ENCODE measurements at places on chromosomes 5 and 9. TPM values are rescaled to one million over a fixed set of nuclear protein-coding genes. Genes with fewer than 3 reads are reported as not detected.

- no peak overlapping the region for H3K27ac ChIP-seq
- DNase-seq, result no peak
- H3K4me1 ChIP-seq, result no peaks in the 10 kb centered on the region
- no peaks in the 10 kb centered on the region for H3K36me3 ChIP-seq
- H3K4me3 ChIP-seq, result no peak overlapping the region
- H3K27me3 ChIP-seq, result no peaks in the 10 kb centered on the region
Measured at GRCh38 chr5:145903113-145903512, 30.3 kb upstream of the GRXCR2 start.

- DNase-seq, result no peak
- no peaks in the 10 kb centered on the region for H3K27me3 ChIP-seq
- H3K4me3 ChIP-seq, result no peak overlapping the region
- H3K4me1 ChIP-seq, result no peaks in the 10 kb centered on the region
Measured at GRCh38 chr9:69809304-69809863, 11.2 kb upstream of the CFAP95 start.

Gene IL33
- 19.3 TPM for polyA plus RNA-seq

GRCh38 chr9:93669116-93669957 lies 93.0 kb downstream of the PHF2 start:
- no peaks in the 10 kb centered on the region for H3K27me3 ChIP-seq
- H3K4me3 ChIP-seq, result no peak overlapping the region
- no peak overlapping the region for H3K27ac ChIP-seq
- no peaks in the 10 kb centered on the region for H3K4me1 ChIP-seq
- DNase-seq, result peak; percentile 6

Gene TOR2A
- 14.6 TPM for polyA plus RNA-seq

DNA sequence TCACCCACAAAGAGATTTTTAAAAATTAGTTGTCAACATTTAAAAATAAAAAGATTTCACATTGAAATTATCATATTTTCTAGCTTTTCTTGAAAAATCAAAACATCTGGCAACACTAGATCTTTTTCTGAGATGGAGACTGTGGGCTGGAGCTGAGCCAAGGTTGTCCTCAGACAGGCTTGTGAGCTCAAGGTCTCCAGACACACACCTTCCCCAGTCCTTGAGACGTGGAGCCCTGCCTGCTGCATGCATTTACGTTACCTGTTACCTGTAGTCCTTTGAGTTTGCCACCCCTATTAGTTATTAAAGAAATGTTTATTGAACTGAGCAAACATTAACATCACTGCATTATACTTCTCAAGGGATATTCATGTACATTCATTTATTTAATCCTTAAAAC lies 87.5 kb upstream of the TLE1 start:
- no peak for DNase-seq
- no peaks in the 10 kb centered on the region for H3K27me3 ChIP-seq
- H3K36me3 ChIP-seq, result no peaks in the 10 kb centered on the region
- no peak overlapping the region for H3K27ac ChIP-seq
- H3K4me1 ChIP-seq, result no peaks in the 10 kb centered on the region

Gene RXRA
- polyA plus RNA-seq, result 16.1 TPM

Gene CACFD1
- 8.8 TPM for polyA plus RNA-seq
